ENCODE measurements at places on chromosomes 1 and 21. TPM values are rescaled to one million over a fixed set of nuclear protein-coding genes. Genes with fewer than 3 reads are reported as not detected.

GRCh38 chr1:160048335-160048734 is 16.5 kb upstream of the PIGM start:
- no peak for DNase-seq

DNA sequence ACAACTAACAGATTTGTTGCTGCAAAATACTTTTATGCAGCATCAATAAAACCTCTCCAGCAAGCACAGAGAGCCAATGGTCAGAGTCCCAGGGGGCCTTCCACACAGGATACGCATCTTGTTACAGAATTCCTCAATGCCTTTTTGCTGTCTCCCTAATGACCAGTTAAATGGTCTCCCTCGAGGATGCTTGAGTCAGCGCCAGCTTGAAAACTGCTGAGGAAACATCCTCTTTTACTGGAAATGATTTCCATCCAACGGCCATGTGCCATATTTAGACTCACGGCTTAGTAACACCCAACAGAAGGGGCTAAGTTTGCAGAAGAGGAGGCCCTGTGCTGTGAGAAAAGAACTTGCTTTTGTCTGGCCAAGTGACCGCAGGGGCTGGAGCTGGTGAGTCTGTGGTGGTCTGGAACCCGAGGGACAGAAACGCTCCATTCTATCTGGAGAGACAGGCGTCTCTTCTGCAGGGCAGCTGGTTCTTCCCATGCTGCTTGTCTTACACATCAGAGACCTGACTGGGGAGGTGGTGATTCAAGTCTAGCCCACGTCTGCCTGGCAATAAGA is 496.4 kb downstream of the SETD4 start:
- no peak for DNase-seq

GRCh38 chr1:216535059-216535458 is 111.8 kb upstream of the USH2A start:
- DNase-seq, result no peak

- peak; percentile 75 for DNase-seq
Observed at GRCh38 chr1:183234660-183235476, 48.8 kb downstream of the LAMC2 start.

DNA sequence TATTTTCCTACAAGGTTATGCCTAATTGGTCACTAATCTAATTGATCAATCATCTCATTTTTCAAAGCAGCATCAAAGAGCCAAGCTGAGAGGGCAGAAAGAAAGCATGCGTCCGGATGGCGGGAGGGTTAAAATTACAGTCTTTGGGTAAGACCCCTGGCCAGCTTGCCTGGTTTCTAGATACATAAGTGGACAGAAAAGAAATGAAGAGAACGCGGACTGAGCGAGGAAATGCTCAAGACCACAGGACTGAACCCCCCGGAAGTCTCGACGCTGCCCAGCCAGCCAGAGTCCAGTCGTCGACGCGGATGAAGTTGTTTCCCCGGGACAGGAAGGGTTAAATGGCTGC is 297.2 kb downstream of the OMA1 start:
- DNase-seq, result no peak

GRCh38 chr1:66403007-66403731 is 130.8 kb upstream of the SGIP1 start:
- no peak for DNase-seq

GRCh38 chr21:31287201-31287600 is 56.9 kb downstream of the TIAM1 start:
- no peak for DNase-seq

DNA sequence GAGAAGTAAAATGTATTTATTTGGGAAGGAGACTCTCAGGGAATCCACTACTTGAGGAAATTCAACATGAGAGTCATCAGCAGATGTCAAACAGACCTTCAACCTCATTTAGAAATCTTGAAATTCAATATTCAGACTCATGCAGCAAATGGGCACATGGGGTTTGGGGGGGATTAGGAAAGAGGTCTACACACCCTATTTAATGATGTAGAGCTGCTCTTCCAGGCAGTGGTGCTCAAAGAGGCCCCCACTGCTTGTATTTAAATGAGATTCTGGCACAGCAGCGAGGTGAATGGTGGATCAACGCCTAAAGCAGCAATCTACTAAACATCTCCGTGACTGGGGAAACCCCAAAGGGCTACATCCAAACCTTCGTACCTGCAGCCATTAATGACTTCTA is 213.2 kb upstream of the C8B start:
- no peak for DNase-seq

DNA sequence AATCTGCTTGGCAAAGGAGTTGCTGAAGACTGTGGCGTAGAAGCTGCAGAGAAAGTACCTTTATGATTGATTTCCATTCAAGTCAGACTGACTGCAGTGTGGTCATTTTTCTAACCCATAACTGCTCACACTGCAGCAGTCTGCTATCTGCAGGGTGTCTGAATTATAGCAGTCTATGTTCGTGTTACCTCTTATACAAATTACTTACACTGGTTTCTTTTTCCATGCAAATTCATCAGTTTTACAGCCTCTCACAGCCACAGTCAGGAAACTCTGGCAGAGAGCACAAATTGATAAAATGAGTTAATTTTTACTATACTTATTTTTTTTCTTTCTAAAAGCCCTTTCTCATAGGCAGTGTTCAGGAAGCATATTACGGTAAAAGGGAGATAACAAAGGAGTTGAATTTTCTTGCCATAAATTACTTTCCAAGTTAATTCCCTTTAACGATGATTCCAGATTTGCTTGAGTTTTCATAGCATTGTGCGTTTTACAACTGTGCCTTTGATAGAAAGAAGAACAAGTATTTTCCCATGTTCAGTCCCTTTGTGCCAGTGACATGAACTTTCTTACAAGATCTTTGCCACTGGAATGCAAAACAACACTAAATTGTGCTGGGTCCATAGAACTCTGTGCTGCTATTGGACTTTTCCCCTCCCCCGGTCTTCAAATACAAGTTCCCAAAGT is 261.5 kb downstream of the NFIA start:
- DNase-seq, result peak; percentile 39

DNA sequence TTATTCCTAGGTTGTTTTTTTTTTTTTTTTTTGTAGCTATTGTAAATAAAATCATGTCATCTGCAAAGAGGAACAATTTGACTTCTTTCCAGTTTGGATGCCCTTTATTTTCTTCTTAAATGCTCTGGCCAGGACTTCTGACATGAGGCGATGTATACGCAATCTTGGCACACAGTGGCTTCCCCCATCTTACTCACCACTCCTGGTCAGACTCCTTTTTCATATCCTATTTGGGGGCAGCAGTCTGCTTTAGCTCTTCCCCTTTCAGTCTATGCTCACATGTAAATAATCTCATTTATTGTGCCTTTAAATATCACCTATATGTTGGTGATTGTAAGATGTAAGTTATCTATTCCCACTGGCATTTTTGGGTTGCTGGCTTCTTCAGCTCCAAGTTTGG is 56.1 kb downstream of the SLAMF6 start:
- no peak for DNase-seq

DNA sequence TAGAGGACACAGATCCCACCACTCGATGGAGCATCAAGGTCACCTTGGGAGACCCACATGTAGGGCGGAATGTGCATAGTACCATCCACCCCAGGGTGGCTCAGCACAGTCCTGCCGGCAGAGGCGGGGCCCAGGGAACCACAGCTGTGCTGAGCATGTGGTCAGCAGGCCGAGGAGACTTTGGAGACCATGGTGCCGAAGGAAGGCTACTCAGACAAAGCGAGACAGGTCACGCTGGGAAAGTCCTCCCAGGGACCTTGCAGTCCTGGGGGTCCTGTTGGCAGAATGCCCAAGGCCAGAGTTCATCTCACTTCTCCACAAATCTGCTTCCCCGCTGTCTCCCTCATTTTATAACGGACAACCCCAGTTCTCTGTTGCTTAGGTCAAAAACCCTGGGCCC is 22.5 kb downstream of the WNT3A start:
- DNase-seq, result no peak

GRCh38 chr1:20142001-20142710 is 3.0 kb downstream of the PLA2G2F start:
- no peak for DNase-seq

GRCh38 chr1:115142616-115143015 is 53.3 kb upstream of the TSPAN2 start:
- no peak for DNase-seq

DNA sequence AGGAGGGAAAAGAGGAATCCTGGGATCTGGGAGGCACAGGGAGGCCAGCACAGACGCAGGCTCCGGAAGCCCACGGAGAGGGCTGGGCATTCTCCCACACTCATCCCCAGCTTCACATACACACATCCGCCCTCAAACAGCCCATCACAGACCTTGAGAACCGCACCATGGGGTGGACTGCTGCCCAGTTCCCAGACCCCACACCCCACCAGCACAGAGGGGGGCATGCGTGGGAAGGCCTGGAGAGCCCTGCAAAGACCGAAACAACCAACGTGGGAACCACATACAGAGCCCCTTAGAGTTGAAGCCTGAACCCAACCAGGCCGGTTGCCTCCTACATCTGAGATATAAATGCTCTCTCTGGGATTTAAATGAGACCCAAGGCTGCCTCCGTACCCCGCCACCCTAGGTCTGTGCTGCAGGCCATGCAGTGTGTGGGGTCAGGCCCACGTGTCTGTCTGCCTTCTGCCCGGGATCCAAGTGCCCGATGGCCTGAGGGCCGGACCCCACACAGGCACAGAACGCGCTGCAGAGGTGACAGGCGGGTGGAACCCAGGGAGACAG is 126.2 kb upstream of the COL6A1 start:
- no peak for DNase-seq

- no peak for DNase-seq
Observed at GRCh38 chr1:213600879-213601278, 386.9 kb upstream of the PROX1 start.

DNA sequence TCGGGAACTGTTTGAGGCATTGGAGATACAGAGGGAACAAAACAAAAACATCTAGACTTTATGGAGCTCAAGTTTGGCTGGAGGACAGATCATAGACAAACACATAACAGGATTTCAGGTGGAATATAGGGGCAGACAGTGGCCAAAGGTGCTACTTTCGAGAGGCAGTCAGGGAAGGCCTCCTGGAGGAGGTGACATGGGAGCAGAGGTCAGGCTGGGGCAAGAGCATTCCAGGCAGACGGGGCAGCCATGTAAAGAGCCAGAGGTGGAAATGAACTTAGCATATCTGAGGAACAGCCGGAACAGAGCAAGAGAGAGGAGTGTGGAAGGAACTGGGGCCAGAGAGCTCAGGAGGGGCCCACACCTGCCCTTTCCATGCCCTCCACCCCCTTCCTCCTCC is 122.3 kb downstream of the DMRTB1 start:
- DNase-seq, result no peak

DNA sequence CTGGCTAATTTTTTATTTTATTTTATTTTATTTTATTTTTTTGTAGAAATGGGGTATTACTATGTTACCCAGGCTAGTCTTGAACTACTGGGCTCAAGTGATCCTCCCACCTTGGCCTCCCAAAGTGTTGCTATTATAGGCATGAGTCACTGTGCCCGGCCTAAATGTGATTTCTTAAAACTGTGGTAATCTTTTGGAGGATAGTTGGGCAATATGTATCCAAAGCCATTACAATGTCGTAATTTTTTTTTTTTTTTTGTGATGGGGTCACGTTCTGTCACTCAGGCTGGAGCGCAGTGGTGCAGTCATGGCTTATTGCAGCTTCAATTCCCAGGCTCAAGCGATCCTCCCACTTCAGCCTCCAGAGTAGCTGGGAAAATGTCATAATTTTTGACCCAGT is 14.2 kb downstream of the ETV3L start:
- DNase-seq, result no peak

- no peak for DNase-seq
Observed at GRCh38 chr1:15452216-15452615, 4.3 kb upstream of the CELA2A start.

- no peak for DNase-seq
Observed at GRCh38 chr1:34125721-34126380, 39.2 kb downstream of the CSMD2 start.

- no peak for DNase-seq
Observed at GRCh38 chr1:212158912-212159796, 123.6 kb downstream of the DTL start.

- DNase-seq, result no peak
Observed at GRCh38 chr21:33493756-33494155, 2.2 kb upstream of the DNAJC28 start.

DNA sequence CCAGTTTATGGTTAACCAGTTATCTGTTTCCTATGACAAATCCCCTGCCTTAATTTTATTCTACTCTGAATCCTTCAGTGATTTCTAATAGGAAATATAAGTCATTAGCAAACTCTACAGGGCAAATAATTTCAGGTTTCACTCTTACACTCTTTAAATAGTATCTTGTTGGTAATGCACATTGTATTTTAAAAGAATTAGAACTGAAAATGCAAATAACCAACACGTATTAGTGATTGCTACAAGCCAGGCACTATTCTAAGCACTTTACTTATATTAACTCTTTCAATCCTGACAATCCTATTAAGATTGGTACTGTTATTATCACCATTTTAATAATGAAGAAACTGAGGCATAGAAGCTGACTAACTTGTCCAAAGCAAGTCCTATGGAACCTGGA is 48.3 kb upstream of the LHX8 start:
- no peak for DNase-seq

- no peak for DNase-seq
Observed at GRCh38 chr1:167344615-167345385, 124.1 kb downstream of the POU2F1 start.

DNA sequence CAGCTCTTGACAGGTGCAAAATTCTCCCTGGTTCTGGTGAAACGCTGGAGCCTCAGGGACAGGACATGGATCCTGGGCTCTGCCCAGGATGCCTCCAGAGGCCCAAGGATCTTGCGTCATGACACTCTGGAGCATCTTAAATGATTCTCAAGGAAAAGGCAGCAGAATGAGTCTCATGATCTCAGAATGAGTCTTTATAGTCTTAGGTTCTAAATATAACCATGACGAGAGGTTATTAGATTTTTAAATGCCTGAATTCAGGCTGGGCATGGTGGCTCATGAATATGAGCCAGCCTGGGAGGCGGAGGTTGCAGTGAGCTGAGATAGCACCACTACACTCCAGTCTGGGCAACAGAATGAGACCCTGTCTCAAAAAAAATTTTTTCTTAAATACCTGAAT is 55.5 kb downstream of the ECE1 start:
- no peak for DNase-seq

- DNase-seq, result no peak
Observed at GRCh38 chr1:79373481-79374125, 367.1 kb upstream of the ADGRL4 start.

GRCh38 chr1:64167176-64167575 is 36.2 kb upstream of the UBE2U start:
- DNase-seq, result no peak

Gene RUNX1
- polyA plus RNA-seq, result 3.2 TPM

Gene SYCP1
- not detected for polyA plus RNA-seq

Gene PGD
- 226 TPM for polyA plus RNA-seq

Gene SLC2A1
- polyA plus RNA-seq, result 1.1 TPM

Gene SELP
- 0.27 TPM for polyA plus RNA-seq

Gene OR2T2
- polyA plus RNA-seq, result not detected

Gene TRIM58
- 1.0 TPM for polyA plus RNA-seq

Gene LRRN2
- polyA plus RNA-seq, result 3.1 TPM

Gene TMCO1
- 87.5 TPM for polyA plus RNA-seq

Gene UBASH3A
- polyA plus RNA-seq, result 2.4 TPM

Gene ATP5PB
- 589 TPM for polyA plus RNA-seq

Gene GSTM3
- polyA plus RNA-seq, result 148 TPM

Gene ST6GALNAC3
- polyA plus RNA-seq, result 4.7 TPM

Gene NBPF10
- polyA plus RNA-seq, result 0.22 TPM

Gene AMPD1
- polyA plus RNA-seq, result 0.24 TPM

Gene INAVA
- polyA plus RNA-seq, result 58.7 TPM

Gene KCNK2
- 1.9 TPM for polyA plus RNA-seq

Gene NIBAN1
- polyA plus RNA-seq, result 1.1 TPM

Data from small intestine (tissue), 16 donors.